ENCODE measurements at places on chromosomes 3 and 15.
A peak's percentile ranks its signal among the peaks of the same experiment; 100 is the strongest.

GRCh38 chr3:36397841-36398240 lies 17.5 kb downstream of the STAC start:
- DNase-seq = no peak

DNA sequence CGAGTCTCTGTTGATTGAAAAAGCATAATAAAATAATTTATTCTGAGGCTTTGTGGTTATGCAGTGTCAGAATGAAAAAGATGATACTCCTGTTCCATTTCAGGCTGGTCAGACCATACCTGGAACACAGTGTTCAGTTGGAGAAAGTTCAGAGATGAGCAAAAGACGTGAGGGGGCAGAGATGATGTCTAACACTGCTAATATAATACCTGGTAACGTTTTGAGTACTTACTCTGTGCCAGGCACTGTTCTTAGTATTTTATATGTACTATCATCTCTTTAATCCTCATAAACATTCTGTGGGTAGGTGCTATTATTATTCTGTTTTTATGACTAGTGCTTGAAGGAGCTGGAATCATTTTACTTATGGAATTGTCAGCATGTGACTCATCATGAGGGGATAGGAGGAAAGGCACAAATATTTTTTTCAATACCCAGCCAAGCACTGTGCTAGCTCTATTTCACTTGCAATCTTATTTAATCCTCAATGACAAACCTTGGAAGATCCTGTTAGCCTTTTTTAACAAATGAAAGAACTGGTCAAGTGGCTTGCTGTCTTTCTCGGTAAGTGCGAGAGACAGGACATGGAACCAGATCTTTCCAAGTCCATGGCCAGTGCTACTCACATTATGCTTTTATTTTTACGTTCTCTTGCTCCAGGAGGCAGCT lies 31.8 kb downstream of the IQGAP1 start:
- DNase-seq = no peak

GRCh38 chr15:28273468-28273867 lies 48.5 kb downstream of the HERC2 start:
- DNase-seq = no peak

DNA sequence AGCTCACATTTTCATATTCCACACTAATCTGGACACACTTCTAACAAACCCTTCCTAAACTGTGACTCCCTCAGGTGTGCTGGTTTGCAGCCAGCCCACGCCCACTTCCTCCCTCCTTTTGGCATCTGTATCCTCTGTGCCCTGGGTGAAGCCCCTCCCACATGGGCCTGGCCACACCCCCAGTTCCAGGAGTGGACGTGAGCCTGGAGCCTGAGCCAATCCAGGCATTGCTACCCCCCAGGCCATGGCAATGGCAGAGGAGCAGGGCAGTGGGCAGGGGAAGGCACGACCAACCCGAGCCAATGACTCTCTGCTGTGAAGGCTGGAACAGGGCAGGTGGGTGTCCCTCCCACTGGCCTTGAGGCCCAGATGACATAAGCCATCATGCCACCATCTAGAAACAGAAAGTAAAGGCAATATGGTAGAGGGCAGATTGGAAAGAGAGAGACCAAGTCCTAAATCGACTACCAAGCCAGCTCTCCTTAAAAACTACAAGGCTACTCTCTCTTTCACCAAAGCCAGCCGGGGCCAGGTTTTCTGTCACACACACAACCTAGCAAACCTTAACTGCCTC lies 18.6 kb downstream of the FAM174B start:
- DNase-seq = peak; percentile 57

DNA sequence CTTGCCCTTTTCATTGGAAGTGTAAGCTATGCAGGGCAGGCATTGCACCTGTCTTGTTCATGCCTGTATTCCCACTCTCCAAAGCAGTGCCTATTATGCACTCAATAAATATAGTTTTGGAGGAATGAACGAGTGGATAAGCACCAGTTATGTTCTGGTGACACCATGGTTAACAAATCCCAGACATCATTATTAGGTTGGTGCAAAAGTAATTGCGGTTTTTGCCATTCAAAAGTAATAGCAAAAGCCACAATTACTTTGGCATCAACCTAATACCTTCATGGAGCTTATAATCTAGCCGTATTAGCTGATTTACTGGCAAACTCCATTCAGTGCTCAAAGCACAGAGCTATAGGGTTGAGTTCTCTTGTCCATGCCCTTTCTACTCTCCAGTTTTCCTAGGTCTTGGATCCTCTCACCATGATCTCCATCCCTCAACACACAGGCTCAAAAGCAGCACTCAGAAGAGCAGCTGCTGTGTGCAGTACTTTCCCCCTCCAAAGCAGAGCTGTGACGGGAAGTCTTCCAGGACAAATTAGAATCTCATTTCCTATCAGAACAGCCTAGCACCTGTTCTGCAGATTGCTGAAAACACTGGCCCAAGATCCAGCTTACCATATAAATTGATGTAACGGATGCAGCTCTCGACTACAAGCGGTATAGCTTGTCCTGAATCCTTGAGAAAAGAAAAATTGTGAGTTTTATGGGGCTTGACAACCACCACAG lies 63.2 kb upstream of the RAD18 start:
- no peak for DNase-seq

DNA sequence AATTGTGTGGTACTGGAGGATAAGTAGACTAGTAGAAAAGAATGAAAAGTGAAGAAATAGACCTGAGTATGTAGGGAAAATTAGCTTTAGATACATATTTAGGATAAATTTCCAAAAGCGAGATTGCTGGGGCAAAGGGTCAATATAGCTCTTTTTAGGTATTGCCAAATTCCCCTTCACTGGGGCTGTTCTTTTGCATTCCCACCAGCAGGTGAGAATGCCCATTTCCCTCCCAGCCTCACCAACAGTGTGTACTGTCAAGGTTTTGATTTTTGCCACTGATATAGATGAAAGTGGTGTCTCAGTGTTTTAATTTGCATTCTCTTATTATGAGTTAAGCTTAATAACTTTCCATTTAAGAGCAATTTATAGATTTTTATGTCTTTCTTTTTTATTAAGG lies 35.7 kb upstream of the BHLHE40 start:
- DNase-seq = no peak

DNA sequence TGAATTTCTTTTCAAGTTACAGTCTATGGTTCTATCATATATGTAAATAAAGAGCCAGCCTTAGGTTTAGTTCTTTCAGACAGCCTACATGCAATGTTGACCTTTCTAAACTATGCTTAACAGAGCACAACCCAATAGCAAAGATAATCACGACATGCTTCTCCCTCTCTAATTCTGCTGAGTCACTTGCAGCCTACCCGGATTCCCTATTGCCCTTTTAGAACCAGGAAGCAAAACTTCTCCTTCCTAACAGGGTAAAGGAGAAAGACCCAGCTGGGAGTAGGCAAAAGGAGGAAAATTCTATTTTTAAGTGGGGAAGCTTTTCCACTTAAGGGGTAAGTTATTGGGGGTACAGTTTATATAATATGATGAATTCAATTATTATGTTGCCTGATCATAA lies 79.3 kb downstream of the SLC7A14 start:
- DNase-seq = no peak

DNA sequence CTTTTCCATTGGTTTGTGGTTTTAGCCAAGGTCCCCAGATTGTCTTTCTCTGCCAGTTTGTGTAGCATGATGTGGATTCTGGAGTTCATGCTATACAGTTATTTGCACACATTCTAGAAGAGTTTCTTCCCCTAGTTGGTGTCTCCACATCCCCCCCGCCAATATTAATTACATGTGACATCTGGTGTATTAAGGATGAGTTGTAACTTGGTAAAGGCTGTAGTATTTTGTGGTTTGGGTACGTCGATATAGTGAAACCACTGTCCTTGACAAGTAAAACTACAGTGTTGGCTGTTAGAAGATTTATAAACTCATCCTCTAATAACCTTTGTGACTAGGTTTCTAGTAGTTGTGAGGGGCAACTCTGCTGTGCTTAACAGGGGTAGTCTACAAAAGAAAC lies 23.7 kb upstream of the P4HTM start:
- DNase-seq = no peak

DNA sequence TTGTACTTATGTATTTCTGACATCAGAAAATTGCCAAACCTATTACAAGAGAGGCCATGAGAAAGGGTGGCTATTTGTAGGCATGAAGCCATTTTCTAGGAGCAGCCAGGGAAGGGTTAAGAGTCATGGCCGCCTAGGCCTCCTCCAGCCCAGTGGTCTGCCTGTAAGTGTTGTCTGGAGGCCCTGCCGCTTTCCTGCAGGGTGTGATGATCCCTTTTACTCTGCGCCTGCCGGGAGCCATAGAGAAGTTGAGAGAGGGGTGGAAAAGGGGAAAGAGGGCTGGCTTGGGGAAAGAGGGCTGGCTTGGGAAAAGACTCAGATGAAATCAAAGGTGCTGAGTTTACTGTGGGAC lies 29.1 kb upstream of the KCTD6 start:
- no peak for DNase-seq

- DNase-seq = no peak
Observed at GRCh38 chr3:129469026-129469425, 29.0 kb downstream of the IFT122 start.

DNA sequence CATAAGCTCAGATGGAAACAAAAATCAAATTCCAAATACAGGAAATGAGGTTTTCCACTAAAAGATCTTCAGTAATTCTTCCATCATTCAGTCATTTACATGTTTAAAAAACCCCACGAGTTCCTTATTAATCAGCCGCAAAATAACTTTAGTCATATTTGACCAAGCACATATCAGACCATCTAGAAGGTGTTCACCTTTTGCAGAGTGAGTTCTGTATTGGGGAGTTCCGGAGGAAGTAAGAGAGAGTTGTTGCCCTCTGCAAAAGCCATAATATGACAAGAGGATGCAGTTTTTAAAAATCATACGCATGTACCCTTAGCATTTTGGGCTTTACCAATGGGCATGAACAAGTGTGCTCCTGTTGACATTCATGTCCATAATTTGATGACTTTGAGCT lies 61.6 kb downstream of the CCR1 start:
- DNase-seq = no peak

GRCh38 chr3:120245386-120245785 lies 39.6 kb downstream of the GPR156 start:
- DNase-seq = no peak

- no peak for DNase-seq
Observed at GRCh38 chr3:133595341-133595740, 21.9 kb downstream of the CDV3 start.

DNA sequence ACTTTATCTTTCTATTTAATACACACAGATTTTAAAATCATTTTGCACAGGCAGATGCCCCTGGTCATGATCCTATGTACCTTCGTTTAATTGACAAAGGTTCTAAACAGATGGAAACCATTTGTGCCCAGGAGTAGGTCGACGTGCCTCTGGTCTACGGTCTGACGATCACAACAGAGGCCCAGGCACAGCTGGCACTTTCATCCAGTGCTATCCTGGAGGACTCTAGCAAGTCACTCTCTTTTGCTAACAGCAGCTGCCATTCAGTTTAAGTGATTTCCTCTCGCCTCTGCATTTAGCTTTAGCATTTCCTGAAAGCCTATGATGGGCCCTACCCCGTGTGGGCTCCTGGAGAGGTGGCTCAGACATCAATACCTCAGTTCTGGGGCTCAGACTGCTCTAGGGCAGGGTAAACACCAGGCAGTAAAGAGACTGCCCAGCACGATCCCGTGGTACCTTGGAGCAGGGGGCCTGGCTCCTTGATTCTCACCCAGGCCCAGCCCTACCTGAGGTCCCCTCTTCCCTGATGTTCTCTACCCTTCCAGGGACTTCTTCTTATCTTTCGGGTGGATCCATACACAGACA lies 83.2 kb upstream of the SNRPA1 start:
- peak; percentile 52 for DNase-seq

DNA sequence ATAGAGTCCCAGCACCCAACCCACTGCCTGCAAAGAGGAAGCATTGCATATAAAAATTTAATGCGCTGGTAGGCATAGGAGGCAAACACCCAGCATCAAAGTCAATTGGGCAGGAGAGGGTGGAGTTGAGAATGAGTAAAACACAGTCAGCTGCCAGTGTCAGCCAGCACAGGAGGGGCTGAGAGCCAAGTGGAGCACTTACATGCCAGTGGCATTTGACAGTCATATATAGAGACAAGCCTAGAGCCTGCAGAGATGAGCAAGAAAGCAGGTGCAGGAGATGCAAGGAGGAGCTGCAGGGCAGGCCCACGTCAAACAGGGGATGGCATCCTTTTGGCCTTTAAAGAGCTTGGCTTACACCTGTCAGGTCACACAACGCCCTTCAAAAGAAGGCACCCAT lies 27.6 kb upstream of the ZFAND6 start:
- no peak for DNase-seq

GRCh38 chr3:31356941-31357340 lies 175.8 kb upstream of the STT3B start:
- no peak for DNase-seq

GRCh38 chr3:65893631-65894030 lies 145.1 kb downstream of the MAGI1 start:
- no peak for DNase-seq

Measured in SK-N-SH (cell line).